Hematopoietic multipotent progenitor cell treated with erythropoietin and hydrocortisone succinate and interleukin-3 and kit ligand, for 17 days (in vitro differentiated cells): ENCODE measurements at places on chromosomes 3 and 15.

DNA sequence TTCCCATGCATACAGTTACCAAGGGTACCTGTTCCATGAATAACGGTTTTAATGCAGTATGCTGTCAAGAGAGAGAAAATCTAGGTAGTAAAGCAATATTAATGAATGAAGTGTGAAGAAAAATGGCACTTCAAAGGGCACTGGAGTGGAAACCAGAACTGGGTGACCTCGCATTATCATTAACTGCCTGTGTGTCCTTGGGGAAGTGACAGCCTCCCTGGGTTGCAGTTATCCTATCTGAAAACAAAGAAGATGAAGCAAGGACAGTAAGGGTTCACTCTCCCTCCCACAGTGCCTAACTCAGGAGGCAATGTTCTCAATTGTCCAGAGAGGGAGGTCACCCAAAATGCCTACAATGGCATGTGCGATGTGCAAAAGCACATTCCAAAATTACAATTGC, 15.1 kb downstream of the MTHFS start:
- no peak for DNase-seq

DNA sequence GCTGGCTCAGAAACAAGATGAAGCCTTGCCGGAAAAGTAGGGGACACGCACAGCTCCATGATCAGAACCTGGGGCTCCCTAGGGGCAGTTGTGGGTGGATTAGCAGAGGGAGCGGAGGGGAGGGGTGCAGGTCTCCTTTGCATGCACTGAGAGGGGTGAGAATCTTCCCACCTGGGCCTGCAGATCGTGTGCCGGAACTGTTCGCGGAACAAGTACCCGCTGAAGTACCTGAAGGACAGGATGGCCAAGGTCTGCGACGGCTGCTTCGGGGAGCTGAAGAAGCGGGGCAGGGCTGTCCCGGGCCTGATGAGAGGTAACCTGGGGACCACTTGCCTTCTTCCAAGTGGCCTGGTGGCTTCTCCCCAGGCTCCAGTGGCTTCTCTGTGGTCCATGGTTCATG, 24.5 kb upstream of the NR2C2 start:
- DNase-seq, result no peak

DNA sequence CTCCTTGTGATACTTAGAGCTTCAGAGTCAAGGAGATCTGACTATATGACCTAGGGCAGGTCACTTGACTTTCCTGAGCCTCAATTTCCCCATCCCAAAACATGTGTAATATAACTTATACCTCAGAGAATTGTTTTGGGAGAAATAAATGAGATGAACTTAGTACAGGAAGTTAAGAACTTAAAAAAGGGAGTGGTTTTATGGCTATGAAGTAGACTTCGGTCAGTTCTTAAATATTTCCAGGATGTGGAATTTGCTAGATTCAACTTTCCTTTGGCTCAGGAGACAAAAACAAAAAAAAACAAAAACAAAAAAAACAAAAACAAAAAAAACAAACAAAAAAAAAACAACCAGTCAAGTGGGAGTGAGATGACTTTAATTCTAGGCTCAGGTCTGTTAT, 116.7 kb downstream of the EDEM1 start:
- no peak for DNase-seq

- no peak for DNase-seq
Measured at GRCh38 chr3:111605018-111605417, 9.9 kb upstream of the ZBED2 start.

GRCh38 chr3:134371542-134372324, 2.5 kb downstream of the AMOTL2 start:
- no peak for DNase-seq

GRCh38 chr3:84724877-84725276, 233.9 kb upstream of the CADM2 start:
- no peak for DNase-seq

DNA sequence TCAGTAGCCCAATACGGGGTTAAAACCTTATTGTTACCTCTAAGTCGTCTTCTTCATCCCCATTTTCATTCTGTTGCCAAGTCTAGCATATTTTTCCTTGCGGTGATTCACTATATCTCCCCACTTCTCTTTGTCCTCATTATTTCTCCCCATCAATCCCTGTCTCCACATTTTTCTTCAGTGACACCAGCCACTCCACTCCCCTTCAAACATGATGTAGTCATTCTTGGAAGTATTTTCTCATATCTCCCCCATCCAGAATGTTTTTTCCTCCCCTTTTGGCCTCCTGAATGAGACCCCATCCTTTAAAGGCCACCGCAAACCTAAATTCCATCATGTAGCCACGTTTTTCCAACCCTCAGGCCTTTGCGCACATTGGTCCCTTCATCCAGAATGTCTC, 105.9 kb downstream of the TOP2B start:
- no peak for DNase-seq

DNA sequence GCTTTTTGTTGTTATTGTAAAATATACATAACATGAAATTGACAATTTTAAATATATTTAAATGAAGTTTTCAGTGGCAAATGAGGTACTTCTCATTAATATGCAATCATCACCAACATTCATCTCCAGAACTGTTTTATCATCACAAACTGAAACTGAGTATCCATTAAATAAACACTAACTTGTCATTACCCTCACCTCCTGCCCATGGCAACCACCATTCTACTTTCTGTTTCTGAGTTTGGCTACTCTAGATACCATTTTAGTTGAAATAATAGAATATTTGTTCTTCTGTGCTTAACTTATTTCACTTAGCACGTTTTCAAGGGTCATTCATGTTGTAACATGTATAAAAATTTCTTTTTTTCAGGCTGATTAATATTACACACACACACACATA, 834.3 kb downstream of the PLOD2 start:
- no peak for DNase-seq

DNA sequence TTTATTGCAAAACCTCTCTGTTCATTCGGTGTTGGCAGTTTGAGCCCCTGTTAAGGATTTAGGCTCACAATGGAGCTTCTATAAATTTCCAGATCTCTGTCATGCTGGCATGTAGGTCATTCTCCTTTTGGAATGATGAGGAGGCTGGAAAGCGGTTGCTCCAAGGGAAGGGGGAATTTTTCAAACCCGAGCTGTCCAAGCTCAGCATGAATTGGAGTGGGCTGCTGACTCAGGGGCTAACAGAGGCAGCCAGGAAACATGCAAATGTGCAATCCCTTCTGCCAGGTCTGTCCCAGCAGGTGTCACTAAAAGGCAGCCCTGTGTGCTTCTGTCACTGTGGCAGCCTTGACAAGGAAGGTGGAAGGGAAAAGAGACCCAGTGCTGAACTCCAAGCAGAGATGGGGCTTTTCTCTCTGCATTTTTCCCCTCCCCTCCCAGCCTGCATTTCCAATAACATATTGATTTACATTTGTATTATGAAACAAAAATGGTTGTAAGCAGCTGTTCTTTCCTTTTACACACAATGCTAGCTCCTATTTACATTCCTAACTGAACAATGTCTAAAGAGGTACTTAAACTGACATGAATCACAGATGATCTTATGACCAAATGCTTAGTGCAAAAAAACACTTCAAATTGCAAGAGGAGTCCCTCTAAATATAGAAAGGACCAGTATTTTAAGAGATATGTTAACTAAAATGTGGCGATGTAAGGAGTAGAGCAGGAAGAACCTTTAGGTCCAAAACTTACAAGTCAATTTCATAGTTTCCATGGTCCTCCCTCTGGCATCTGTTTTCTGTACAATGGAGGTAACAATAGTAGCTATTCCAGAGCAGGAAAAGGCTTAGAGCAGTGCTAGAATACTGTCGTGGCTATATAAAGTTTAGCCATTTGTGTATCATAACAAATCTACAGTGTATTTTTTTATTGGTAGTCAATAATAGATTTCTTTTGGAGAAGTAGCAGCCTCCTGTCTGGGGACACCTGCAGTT, 84.5 kb upstream of the ATP10A start:
- DNase-seq, result no peak

- DNase-seq, result no peak
Measured at GRCh38 chr15:75796321-75796720, 46.9 kb upstream of the UBE2Q2 start.

DNA sequence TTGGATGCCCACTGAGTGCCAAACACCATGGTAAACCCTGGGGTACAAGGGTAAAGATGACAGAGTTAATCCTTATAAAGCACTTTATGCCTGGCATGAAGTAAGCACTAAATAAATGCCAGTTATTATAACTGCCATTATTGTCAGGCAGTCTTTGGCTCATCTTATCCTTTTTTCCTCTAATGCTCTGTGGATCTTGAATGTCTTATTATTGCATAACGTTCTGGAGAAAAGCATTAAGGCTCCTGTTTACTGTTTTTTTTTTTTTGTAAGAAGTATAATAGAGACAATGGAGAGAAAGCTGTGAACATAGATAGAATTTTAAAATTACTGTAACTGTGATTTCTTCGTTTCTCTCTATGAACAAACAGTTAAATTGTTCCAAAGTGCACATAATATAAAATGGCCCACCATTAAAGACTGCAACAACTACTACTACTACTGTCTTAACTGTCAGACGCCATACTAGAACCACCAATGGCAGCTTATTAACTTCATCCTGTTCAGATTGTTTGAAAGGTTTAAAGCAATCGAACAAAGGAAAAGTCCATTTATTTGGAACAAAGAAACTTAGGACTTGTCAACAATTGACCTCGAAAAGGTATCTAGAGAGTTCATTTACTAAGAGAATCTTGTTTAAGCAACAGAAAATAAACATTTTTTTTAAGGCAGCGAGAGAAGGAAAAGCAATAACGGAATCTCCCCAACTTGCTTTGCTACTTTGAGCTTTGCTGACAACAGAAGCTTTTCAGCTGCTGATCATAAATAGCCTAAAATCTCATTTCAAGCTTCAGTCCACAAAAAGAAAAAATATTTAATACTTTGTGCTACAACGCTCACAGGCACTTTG, 520.7 kb downstream of the ROBO1 start:
- DNase-seq, result no peak

DNA sequence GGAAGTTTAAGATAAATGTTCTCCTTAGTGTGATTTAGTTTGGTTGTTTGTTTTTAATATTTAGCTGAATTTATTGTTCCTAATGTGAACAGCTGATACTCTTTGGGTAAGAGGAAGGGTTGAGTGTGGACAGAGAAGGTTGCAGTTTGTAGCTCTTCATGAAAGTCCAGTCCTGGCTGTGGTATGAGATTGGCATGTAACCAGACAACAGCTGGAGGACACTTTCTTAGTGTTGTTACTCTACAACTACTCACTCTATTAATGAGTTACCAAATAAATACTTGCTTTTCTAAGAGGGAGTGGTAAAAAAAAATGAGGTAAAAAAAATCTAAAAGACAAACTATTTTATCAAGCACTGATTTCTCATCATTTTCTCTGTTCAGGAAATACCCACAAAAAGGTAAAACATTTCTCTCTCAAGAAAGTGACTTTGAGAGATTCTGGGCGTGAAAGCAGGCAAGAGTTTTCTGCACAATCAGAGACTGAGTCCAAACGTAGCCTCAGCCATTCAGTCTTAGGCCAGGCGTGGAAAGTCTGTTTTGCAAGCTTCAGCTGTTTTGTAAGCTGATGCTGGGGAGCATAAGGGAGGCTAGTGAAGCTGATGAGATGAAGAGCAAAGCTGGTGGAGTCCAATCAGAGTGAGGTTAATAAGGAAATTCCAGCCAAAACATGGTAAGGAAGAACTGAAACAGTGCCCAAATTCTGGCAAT, 138.5 kb upstream of the ARPP21 start:
- DNase-seq, result no peak

- no peak for DNase-seq
Measured at GRCh38 chr3:156433910-156434309, 121.0 kb downstream of the SSR3 start.

DNA sequence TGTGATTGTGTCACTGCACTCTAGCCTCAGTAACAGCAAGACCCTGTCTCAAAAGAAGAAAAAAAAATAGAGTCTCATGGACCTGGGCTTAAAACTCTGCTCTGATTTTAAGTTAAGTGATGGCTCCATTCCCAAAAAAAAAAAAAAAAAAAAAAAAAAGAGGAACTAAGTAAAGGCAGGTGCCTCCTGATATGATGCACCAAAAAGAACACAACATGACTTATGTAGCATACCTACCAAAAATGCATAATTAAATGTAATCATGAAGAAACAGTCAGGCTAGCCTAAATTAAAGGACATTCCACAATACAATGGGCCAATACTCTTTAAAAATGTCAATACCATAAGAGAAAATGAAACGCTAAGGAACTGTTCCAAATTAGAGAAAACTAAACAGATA, 5.4 kb upstream of the IREB2 start:
- DNase-seq, result no peak

- no peak for DNase-seq
Measured at GRCh38 chr3:38834717-38835116, 18.7 kb upstream of the SCN10A start.

DNA sequence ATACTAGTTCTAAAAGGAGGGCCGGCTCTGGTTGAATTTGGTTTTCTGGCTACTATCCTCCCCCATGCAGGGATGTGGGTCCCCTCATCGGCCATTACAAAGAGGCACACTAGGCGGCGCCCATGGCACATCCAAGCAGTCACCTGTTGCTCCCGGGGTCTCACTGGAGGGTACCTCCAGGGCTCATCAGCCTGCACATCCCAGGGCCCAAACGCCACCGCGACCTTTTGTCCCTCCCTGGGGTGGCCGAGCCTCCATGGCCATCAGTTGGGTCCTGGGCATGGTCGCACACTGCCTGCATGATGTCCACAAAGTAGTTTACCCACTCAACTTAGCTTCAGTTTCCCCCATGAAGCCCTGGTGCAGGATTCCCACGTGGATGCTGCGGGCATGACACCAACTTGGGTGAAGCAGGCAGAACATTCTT, 28.3 kb downstream of the IDH3A start:
- DNase-seq, result peak; percentile 21

GRCh38 chr3:47577583-47578118, 1.0 kb downstream of the CSPG5 start:
- no peak for DNase-seq

- DNase-seq, result no peak
Measured at GRCh38 chr3:89252016-89252415, 144.6 kb downstream of the EPHA3 start.

GRCh38 chr15:62250978-62251377, 85.9 kb upstream of the C2CD4B start:
- DNase-seq, result no peak

DNA sequence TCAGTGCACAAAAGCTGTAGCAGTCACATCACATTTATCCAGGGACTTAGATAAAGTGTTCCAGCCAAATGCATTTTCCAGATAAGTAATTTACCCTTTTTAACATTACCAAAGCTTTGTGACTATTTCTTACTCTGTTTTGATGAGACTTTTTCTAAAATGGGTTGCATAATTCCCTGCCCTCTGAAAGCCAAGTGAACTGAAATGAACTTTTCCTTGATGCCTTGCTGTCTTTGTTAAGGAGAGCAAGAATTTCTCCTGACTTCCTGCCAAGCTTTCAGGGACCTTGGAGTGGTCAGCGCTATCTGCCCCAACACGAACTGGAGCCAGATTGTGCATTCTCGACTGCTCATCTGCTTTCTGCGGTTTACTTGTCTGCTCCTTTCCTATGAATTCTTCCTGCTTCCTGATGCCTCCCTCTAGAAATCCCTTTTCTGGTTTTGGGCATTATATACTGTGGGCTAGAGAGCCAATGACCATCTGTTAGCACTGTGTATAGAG, 34.8 kb downstream of the EIF4E3 start:
- DNase-seq, result no peak
